ENCODE measurements at places on chromosomes 3 and 15.

DNA sequence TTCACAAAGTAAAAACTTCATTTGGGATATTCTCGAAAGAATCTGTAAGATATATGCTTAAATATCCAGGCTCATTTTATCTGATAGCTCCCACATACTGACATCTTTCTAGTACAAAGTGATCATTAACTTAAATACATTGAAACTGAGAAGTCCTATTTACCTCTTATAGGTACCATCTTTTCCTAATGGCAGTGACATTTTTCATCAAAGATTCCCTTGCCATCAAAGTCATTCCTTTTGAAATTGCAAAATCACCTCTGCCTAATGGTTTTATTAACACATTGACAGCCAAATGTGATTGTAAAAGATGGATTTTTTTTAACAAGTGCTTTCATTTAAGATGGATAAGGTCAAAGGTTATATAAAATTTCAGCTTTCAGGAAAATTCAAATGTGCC lies 346.6 kb downstream of the MFSD1 start:
- no peak for DNase-seq

- DNase-seq: no peak
Measured at GRCh38 chr3:72231439-72232196, 446.7 kb upstream of the PROK2 start.

GRCh38 chr3:58899953-58900298 lies 149.9 kb downstream of the CFAP20DC start:
- DNase-seq: no peak

GRCh38 chr15:38508647-38509046 lies 54.7 kb downstream of the FAM98B start:
- no peak for DNase-seq

DNA sequence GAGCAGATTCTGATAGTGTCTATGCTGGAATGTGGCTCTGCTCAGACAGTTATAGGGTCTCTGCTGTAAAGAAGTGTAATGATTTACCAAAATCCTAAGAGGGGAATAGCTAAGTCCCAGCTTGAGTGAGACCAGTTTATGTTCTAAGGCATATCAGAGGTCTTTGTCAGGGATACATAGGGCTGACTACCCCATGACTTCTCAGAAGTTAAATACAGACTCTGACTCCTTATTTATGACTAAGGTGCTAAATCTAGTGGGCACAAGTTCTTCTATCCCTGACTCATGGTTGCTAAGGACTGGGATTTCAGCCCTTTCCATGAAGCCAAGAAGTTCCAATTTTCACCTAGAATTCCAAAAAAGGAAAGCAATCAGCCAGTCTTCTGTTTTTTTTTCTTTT lies 192.6 kb upstream of the POU1F1 start:
- DNase-seq: no peak

DNA sequence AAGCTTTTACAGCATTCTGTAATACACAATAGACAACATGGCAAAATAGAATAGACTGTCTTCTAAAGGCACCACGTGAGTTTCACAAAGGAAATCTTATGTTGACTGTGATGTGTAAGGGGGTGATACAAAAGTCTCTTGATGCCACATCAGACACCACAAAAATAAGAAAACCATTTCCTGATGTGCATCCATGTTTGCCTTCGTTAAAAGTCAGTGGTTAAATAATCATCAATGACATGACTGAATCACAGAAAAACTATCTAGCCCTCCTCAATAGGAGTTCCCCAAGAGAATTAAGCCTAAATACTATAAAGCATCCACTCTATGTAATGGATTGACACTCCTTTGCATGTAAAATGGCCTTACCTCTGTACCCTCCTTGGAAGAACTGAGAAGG lies 198.6 kb upstream of the SLC2A2 start:
- no peak for DNase-seq

DNA sequence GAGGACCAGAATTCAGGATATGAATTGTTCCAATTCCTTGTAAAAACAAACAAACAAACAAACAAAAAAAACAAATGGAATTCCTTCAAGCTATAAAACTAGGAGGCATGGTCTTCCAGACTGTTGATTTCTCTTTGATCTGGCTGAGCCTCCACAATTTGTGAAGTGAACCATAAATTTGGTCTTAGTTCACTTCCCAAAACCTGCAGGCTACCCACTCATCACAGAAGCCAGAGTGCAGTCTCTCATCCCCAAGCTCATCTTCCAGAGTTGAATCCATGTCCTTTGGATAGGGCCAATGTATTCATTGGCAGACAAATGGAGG lies 203.9 kb downstream of the DTWD1 start:
- DNase-seq: no peak

DNA sequence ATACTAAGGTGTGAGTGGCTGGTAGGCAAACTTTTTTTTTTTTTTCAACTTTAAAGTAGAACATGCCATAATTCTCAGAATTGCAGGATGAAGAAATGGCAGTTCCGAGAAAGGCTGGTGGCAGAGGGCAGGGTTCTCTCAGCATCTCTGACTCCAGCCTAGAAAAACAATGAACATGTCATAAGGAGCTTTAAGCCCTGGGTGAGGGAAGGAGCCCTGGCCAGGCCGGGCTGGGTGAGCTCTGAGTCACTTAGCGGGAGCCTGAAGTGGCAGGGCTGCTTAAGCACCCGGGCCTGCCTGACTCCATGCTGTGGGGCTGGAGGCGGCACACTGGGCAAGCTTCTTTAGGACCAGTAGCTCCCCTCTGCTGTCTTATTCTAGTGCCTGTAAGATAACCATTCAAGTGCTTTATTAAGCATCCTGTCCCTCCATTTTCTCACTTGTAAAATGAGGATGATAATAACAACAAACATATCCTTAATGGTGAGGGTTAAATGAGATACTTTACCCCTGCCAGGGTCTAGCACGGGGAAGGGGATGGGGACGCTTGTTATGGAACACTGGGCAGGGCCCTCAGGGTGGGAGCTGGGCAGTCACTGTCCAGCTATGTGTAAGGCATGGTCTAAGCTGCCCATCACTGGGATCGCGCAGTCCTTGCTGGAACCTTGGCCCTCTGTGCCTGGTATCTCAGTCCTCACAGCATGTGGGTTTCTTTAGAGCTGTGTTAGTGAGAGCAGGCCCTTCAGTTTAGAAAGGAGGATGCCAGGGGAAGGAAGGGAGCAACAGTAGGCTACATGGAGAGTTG lies 18.4 kb downstream of the SMAD6 start:
- no peak for DNase-seq

GRCh38 chr3:171696805-171697204 lies 113.5 kb downstream of the PLD1 start:
- no peak for DNase-seq

GRCh38 chr15:95994418-95994817 lies 336.1 kb upstream of the NR2F2 start:
- no peak for DNase-seq

DNA sequence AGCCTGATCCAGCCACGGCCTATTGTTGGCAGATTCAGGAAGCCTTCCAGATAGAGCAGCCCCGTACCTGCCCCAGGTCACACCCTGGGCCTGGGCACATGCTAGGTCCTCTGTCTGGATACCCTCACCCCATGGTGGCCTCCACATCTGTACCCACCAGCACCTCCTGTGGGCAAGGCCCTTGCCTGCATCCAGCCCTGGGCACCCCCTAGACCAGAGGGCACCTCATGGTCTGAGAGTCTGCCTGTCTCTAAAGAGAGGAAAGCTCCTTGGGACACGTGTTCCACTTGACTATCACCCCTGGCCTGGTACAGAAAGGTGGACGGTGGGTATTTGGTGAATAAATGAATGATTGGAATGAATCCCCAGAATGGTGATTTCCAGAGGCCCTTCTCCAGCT lies 8.9 kb upstream of the COMMD4 start:
- no peak for DNase-seq

DNA sequence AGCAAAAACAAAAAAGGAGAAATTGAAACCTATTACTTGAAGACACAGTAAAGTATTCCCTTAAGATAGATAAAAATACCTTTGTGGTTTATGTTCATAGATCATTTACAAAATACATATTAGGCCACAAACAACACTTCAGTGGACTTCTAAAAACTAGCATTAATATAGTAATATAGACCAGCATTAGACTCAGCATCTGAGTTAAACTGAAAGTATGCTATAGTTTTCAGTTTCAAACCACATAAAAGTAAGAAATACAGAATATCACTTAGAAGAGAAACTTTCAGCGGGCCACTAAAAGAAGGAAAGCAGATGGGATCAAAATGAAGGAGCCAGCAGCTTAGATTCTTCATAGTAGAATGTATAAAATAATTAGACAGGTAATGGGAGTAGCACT lies 86.6 kb downstream of the MSL2 start:
- no peak for DNase-seq

GRCh38 chr3:53675022-53675697 lies 171.1 kb downstream of the CHDH start:
- DNase-seq: no peak

- DNase-seq: no peak
Measured at GRCh38 chr3:142287866-142288638, 62.7 kb upstream of the GK5 start.

DNA sequence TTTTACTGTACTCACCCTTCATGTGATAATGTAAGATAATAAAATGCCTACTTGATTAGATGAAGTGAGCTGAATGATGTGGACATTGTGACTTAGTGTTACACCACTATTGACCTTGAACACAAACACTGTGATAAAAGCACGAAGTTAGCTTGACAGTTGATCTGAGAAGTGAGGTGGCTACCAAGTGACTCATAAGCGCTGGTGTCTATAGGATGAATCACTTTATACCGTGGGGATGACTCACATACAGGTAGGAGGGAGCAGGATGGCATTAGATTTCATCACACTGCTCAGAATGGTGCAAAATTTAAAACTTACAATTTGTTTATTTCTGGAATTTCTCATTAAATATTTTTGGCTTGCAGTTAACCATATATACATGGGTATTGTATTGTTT lies 174.7 kb upstream of the CNTN3 start:
- no peak for DNase-seq

- no peak for DNase-seq
Measured at GRCh38 chr15:48289628-48290027, 41.6 kb upstream of the DUT start.

GRCh38 chr3:113329757-113330156 lies 111.5 kb downstream of the CFAP44 start:
- no peak for DNase-seq

GRCh38 chr3:23747841-23748240 lies 57.9 kb upstream of the UBE2E1 start:
- no peak for DNase-seq

GRCh38 chr3:63661242-63661641 lies 8.8 kb downstream of the SNTN start:
- no peak for DNase-seq

DNA sequence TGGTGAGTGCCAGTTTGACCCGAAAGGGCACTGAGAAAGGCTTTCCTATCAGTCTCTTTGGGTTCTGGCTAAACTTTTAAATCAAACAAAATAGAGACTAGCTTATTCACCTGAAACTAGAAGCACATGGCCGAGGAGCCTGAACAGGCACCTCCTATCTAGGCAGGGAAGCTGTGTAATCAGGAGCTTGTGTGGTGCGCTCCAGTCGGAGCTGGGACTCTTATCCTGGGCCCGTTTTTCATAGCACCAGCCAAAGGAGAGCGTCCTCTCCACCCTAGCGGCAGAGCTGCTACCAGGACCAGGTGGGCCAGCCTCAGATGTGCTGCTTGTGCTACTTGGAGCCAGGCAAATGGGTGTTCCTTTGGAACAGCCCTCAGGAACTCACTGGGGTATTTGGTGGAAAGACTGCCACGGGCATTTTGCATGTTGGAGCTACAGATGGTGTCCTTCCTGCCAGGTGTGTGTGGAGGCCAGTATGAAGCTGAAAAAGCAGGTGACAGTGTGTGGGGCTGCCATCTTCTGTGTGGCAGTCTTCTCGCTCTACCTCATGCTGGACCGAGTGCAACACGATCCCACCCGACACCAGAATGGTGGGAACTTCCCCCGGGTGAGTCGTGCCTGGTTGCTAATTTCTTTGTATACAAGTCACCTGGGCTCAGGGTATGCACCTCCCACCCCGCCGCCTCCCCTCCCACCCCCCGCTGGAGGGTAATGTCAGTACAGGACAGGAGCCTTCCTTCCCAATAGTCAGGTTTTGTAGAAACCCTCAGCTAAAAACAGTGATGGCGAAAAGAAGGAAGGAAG lies 833 bp downstream of the MAN2A2 start:
- DNase-seq: no peak

DNA sequence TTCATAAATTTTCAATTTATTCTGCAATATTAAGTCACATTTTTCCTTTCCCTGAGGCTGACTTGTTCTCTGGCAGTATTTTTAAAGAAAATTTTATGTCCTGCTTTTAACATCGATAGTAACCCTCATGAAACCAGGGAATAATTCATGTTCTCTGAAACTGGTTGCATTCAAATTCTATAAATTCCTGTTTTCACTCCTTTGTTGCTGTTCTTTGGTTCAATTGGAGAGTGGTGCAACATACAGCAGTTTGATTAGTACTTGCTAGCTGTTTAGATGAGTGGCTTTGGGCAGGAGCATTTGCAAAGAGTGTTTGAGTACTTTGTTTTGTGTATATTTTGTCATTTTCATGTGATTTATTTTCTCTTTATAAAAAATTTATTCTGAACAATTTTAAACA lies 19.2 kb downstream of the ZIC1 start:
- DNase-seq: no peak

DNA sequence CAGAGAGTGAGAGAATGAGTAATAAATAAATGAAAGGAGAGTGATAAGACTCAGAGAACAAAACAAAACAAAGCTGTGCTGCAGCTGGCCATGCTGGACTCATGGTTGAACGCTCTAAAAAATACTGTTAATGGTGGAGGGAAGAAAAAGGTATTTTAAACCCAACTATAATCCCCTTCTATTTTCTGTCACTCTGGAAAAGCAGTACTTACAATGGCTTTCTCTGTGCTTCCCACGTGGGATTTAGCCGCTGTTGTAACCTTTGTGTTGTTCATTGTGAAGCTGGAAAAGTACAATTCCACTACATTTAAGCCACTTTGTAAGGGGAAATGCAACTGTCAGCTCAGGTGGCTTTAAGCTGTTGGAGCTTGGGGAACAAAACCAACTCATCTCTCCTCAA lies 917.7 kb downstream of the IGSF11 start:
- no peak for DNase-seq

DNA sequence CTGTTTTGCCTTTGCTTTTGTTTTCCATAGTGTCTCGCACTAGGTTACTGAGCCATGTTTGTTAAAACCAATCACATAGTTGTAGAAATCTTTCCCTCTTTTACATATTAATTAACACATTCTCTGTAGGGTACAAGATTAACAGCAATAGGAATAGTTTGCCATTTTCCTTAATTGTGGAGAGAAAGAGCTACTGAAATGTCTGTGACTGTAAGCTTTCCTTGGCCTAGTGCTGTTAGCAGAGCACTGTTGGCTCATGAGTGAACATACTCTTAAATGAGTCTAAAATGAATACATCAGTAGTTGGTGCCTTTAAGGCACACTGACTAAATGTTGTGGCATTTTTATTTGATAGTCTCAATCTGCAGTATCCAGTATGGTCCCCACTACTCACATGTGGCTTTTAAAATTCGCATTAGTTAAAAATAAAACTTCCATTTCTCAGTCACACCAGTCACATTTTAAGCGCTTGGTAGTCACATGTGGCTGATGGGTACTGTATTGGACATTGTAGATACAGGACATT lies 28.2 kb downstream of the CHD2 start:
- DNase-seq: no peak

GRCh38 chr3:173711619-173712018 lies 314.1 kb downstream of the NLGN1 start:
- DNase-seq: no peak

All from ecto neural progenitor cell (in vitro differentiated cells).